ENCODE measurements at places on chromosomes 7 and 10.
A peak's percentile ranks its signal among the peaks of the same experiment; 100 is the strongest.

GRCh38 chr7:105636982-105637381 lies 55.7 kb upstream of the EFCAB10 start:
- DNase-seq: no peak
- H3K27me3 ChIP-seq: no peaks in the 10 kb centered on the region
- H3K4me1 ChIP-seq: peaks cover 46% of the 10 kb centered on the region
- peaks cover 25% of the 10 kb centered on the region for H3K36me3 ChIP-seq
- H3K27ac ChIP-seq: peak overlapping the region; percentile 98
- peak overlapping the region; percentile 46 for H3K4me3 ChIP-seq

- peak; percentile 14 for DNase-seq
- no peaks in the 10 kb centered on the region for H3K27me3 ChIP-seq
- no peaks in the 10 kb centered on the region for H3K36me3 ChIP-seq
- peaks cover 11% of the 10 kb centered on the region for H3K4me1 ChIP-seq
- no peak overlapping the region for H3K27ac ChIP-seq
Measured at GRCh38 chr10:106919871-106920282, 244.6 kb downstream of the SORCS1 start.

DNA sequence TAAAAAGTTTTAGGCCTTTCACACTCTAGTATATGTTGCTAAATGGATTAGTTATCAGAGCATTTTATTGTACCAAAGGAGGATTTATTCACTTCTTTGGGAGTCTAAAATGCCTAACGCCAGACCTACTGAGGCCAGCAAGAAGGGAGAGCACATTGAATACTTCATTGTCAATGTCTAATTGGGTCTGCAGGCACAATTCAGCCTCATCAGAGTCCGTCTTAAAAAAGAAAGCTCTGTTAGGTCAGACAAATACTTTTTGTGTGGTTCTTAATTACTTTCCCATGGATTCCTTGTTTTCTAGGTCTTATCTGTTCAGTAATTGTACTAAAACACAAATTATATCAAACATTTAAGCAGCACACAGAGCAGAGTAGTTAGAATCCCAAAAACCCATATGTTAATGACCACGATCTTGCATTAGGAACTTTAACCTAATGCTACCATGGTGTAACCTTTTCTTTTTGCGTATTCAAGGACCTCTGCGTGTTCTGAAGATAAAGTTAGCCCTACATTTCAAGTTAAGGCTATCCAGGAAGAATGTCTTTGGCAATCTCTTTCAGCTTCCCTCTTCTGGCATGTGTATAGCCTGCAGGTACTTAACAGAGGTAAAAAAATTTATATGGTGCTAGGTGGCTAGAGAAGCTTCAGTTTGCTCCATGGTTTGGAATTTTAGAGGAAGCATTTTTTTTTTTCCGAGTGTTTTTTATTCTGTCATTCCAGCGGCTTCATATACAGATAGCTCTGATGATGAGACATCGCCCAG lies 45.7 kb upstream of the STRIP2 start:
- no peaks in the 10 kb centered on the region for H3K36me3 ChIP-seq
- H3K4me3 ChIP-seq: no peak overlapping the region
- peaks cover 26% of the 10 kb centered on the region for H3K4me1 ChIP-seq

GRCh38 chr7:47688311-47689100 lies 106.6 kb upstream of the TNS3 start:
- H3K27me3 ChIP-seq: no peaks in the 10 kb centered on the region
- no peaks in the 10 kb centered on the region for H3K4me1 ChIP-seq
- DNase-seq: no peak
- H3K27ac ChIP-seq: no peak overlapping the region
- no peak overlapping the region for H3K4me3 ChIP-seq

DNA sequence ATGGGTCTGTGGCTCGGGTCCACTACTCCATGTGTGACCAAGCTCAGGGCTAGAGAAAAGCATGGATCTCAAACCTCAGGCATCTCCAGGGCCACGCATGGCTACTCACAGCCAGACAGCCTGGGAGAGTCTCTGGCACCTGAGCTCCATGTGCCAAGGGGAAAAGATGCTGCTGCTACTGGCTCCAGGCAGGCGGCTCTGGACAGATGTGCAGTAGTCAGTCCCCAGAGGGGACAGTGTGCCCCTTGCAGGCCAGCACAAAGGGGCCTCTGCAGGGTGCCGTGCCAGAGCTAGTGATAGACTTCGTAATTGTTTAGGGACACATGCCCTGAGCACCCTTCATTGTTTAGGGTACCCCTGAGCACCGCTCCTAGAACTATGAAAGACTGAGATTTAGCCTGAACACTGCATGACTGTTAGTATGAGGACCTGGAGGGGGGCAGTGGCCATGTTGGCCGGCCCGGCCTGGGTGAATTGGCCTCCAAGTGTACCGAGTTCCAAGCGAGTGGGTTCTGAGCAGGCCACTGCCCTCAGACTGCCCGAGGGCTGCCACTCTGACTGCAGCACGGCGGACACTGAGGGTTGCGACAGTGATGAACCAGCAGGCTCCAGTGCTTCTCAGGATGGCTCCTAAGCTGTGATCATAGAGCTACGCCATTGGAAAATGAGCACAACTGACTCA lies 80.7 kb downstream of the TCERG1L start:
- DNase-seq: no peak
- H3K36me3 ChIP-seq: no peaks in the 10 kb centered on the region
- H3K4me3 ChIP-seq: no peak overlapping the region
- no peaks in the 10 kb centered on the region for H3K4me1 ChIP-seq
- H3K27ac ChIP-seq: no peak overlapping the region
- H3K27me3 ChIP-seq: no peaks in the 10 kb centered on the region

- H3K36me3 ChIP-seq: no peaks in the 10 kb centered on the region
- no peaks in the 10 kb centered on the region for H3K4me1 ChIP-seq
- no peak for DNase-seq
- no peak overlapping the region for H3K4me3 ChIP-seq
- H3K27ac ChIP-seq: no peak overlapping the region
Measured at GRCh38 chr7:144761493-144761892, 74.4 kb downstream of the TPK1 start.

DNA sequence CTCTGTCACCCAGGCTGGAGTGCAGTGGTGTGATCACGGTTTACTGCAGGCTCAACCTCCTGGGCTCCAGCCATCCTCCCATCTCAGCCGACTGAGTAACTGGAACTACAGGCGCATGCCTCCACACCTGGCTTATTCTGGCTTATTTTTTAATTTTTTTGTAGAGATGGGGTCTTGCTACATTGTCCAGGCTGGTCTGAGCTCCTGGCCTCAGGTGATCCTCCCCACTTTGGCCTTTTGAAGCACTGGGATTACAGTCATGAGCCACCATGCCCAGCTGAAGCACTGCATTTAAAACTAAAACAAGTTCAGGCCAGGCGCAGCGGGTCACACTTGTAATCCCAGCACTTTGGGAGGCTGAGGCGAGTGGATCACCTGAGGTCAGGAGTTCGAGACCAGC lies 8.0 kb downstream of the SH3PXD2A start:
- H3K27me3 ChIP-seq: no peaks in the 10 kb centered on the region
- no peak overlapping the region for H3K4me3 ChIP-seq
- DNase-seq: no peak
- H3K36me3 ChIP-seq: no peaks in the 10 kb centered on the region
- no peak overlapping the region for H3K27ac ChIP-seq

- H3K27ac ChIP-seq: no peak overlapping the region
- DNase-seq: no peak
- peaks cover 4% of the 10 kb centered on the region for H3K27me3 ChIP-seq
- H3K4me1 ChIP-seq: peaks cover 15% of the 10 kb centered on the region
Measured at GRCh38 chr7:100623951-100624824, 11.8 kb downstream of the MOSPD3 start.

DNA sequence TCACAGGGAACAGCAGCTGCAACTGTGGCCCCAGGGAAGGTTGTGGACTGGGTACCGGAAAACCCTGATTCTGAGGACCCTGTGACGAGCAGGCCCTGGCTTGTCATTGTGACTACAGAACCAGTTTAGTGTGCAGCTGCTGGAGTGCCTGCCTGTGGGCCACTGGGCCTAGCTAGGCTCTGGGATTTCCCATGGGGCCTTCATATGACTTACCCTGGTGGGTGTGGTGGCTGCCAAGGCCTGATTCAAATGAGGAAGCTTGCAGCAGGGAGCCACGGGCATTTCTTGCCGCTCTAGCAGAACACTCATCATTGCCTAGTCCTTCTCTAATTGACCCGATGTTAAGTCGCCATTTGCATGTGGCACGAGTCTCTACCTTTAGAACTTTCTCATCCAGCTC lies 14.7 kb upstream of the CAMK2G start:
- H3K27me3 ChIP-seq: no peaks in the 10 kb centered on the region
- no peak overlapping the region for H3K4me3 ChIP-seq
- no peak overlapping the region for H3K27ac ChIP-seq
- H3K36me3 ChIP-seq: no peaks in the 10 kb centered on the region
- no peak for DNase-seq

- H3K27me3 ChIP-seq: no peaks in the 10 kb centered on the region
- H3K27ac ChIP-seq: no peak overlapping the region
- no peak overlapping the region for H3K4me3 ChIP-seq
- peaks cover 18% of the 10 kb centered on the region for H3K36me3 ChIP-seq
Measured at GRCh38 chr10:100153239-100153825, 32.5 kb downstream of the ERLIN1 start.

DNA sequence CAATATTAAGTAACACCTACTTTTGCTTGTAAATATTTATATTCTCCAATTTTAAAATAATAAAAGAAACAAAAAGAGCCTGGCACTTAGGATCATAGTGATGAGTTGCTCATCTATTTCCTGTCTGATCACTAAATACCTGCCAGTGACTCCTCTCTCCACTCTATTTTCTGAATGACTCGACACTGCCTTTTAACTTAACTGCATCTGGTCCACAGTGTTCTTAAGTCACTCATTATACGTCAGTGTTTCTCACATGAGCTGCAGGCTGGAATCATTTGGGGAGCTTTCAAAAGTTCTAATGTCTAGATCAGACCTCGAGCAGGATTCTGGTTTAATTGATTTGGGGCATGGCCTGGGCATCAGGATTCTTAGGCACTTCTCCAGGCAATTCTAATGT lies 78.0 kb upstream of the AGBL3 start:
- no peaks in the 10 kb centered on the region for H3K36me3 ChIP-seq
- DNase-seq: no peak
- peaks cover 8% of the 10 kb centered on the region for H3K4me1 ChIP-seq
- no peaks in the 10 kb centered on the region for H3K27me3 ChIP-seq

GRCh38 chr7:136030330-136030729 lies 53.2 kb upstream of the MTPN start:
- no peaks in the 10 kb centered on the region for H3K4me1 ChIP-seq
- no peaks in the 10 kb centered on the region for H3K36me3 ChIP-seq
- no peaks in the 10 kb centered on the region for H3K27me3 ChIP-seq
- no peak overlapping the region for H3K4me3 ChIP-seq

DNA sequence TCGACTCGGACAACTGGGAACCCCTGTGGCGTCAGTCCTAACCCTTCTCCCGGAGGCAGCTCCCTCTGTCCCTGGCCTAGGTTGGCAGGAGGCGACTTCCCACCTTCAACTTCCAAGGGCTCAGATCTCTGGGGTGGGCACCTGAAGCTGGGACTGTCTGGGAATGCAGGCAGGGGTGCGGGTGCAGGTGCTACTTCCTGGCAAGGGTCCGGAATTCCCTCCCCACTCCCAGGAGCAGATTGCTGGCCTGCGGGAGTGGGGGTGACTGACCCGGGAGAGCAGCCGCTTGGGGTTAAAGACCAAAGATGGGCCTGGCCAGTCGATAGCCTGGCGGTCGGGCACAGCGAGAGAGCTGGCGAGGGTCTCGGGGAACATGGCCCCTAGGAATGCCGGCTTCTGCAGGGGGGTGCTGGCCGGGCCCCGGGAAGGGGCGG lies 387 bp downstream of the EPHA1 start:
- H3K27me3 ChIP-seq: no peaks in the 10 kb centered on the region
- peak; percentile 47 for DNase-seq
- peaks cover 4% of the 10 kb centered on the region for H3K36me3 ChIP-seq
- H3K27ac ChIP-seq: peak overlapping the region; percentile 83
- peak overlapping the region; percentile 95 for H3K4me3 ChIP-seq

- no peaks in the 10 kb centered on the region for H3K4me1 ChIP-seq
- DNase-seq: no peak
- H3K27me3 ChIP-seq: peaks cover 27% of the 10 kb centered on the region
- H3K4me3 ChIP-seq: no peak overlapping the region
- H3K27ac ChIP-seq: no peak overlapping the region
Measured at GRCh38 chr10:42936580-42936979, 140.3 kb upstream of the RET start.
